AG04450 (cell line): ENCODE measurements at places on chromosomes 11 and 22.

DNA sequence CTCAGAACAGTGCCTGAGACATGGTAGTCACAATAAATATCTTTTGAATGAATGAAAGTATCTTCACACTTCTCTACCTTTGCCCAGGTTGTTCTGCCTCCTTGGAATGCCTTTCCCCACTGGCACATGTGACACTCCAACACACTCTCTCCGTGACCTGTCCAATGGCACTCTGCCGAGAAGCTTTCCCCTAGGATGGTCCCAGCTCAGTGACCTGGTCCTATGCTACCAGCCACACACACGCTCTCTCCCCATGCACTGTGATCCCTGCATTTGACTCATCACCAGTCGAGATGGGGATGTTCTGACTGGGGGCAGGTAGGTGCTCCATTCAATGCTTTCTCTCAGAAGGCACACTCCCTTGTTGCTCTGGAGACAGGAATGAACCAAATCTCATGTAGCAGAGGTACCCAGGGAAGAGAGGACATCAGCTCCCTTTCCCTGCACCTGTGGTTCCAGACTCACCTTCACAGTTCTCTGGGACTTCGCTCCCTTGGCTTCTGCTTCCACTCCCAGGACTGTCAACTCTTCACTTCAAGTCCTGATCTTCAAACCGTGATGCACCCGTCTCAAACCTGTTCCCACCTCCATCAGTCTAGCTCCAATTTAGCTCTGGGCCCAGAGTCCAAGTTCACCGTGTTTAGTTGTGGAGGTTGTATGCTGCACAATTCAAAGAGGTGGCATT is 30.7 kb upstream of the LMO1 start:
- no peak for DNase-seq

DNA sequence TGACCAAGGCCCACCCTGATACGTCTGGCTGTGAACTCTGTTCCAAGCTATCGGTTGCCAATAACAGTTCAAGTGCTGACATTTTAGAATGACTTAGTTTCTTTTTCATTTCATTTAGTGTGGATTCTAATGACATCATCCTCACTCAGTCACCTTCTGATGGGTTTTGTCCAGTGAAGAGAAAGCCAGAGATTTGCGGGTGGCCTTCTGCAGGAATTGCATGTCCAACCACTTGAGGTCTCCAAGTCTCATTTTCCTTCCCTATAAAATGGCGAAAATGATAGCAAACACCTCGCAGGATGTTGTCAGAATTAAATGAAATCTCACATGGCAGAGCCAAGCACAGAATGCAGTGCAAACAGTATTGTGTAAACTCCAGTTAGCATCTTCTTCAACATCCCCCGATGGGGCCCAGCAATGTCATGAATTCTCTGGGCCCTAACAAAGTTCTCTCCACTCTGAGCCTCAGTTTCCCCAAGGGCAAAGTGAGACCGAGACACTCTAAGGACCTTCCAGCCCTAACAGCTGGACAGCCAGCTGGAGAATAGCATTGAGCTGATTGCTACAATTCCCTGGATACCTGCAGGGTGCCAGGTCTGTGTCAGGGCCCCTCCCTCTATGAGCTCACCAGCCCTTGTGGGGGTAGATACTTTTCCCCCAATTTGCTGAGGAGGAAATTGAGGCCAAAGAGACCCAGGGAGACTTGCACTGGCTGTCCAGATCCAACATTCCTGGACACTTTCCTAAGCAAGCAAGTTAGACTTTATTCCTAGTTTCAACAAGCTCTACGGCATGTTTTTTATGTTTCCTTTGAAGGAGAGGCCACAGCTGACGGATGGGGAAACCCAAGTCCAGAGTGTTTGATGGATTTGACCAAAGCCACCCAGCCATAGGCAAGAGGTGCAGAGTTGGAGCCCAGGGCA is 286.7 kb downstream of the MN1 start:
- DNase-seq = no peak

DNA sequence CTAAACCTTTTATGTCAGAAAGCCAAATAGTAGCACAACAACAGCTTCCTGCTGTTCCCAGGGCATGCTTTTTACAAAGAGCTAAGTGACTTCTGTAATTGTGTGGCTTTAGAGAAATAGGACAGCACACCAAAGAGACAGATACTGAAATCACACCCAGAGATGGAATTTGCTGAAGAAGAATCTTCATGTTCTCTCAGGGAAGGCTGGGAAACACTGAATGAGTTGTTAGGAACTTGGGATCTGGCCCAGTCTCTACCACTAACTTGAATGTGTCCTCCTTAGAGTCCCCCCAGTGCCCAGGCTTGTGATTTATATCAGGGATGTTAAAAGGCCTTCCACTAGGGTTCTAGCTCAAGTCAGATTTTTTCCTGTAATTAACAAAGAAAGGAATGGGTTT is 175.2 kb downstream of the DBX1 start:
- DNase-seq = no peak

DNA sequence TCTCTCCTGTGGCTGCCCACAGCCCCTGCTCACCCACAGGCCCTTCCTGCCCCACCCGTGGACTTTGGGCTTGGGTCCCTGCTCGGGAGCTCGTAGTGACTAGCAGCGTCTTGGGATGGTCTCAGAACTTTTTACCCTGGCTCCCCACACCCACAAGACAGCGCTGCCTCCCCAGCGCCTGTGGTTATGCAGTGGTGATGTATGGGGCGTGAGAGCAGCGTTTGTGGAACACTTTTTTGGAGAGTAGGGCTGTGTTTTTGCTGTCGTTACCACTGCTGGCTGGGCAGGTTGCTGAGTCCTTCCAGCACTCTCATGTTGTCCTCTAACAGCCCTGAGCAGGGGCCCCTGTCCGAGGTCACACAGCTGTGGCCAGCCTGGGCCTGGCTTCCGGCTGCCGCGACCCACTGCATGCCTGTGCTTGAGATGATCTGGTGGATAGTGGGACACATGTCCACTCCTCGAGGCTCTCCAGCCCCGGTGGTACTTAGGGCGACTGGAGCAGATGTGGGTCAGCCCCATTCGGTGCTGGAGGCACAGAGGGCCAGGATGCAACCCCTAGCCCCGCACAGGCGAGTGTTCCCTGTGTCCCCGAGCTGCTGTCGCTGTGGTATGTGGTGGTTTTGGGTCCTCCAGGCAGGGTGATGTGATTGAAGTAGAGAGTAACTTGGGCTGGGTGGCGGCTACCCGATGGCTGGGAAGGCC is 7.1 kb upstream of the GRAMD4 start:
- DNase-seq = no peak

GRCh38 chr11:2129308-2129698 is 9.9 kb downstream of the IGF2 start:
- DNase-seq = no peak

- no peak for DNase-seq
These were observed 20.4 kb downstream of the BIRC2 start for GRCh38 chr11:102367364-102367763.
